ENCODE measurements at places on chromosomes 1 and 21.

GRCh38 chr21:16519036-16519435 is 789.3 kb downstream of the USP25 start:
- no peak for DNase-seq

DNA sequence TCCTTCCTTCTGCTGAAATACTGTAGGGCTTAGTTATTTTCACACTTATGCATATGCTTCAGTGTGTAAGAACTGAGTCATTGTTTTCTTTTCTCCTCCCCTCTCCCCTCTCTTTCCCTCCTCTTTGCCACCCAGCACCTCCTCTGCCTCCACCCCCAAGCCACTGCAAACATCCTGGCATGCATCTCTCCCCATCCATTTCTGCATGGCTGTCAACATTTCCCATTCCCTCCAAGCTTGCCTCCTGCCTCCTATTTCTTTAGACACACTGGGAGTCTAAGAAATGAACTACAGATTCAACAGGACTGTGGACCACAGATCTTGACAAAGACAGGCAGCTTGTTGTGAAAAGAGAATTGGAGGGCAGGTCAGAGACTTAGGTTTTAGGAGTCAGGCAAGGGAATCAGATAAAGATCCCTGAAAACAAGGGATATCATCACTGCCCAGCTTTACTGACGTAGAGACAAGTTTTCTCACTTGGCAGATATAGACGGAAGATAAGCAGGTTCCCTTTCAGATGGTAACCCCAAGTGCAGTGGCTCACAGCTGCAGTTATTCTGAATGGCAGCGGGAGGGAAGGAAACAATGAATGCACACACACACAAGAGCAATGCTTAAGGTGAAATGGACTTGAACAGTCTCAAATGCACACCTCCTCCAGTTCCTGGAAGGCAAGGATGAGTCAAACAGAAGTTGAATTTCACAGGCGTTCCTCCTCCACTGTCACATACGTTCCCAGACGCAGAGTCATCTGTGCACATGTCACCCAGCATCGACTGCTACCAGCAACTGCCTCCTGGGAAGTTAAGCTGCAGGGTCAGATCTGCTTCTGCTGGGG is 56.1 kb downstream of the HIVEP3 start:
- DNase-seq = peak; percentile 74

GRCh38 chr1:187871177-187871845 is 1042.6 kb downstream of the PLA2G4A start:
- DNase-seq = peak; percentile 13

DNA sequence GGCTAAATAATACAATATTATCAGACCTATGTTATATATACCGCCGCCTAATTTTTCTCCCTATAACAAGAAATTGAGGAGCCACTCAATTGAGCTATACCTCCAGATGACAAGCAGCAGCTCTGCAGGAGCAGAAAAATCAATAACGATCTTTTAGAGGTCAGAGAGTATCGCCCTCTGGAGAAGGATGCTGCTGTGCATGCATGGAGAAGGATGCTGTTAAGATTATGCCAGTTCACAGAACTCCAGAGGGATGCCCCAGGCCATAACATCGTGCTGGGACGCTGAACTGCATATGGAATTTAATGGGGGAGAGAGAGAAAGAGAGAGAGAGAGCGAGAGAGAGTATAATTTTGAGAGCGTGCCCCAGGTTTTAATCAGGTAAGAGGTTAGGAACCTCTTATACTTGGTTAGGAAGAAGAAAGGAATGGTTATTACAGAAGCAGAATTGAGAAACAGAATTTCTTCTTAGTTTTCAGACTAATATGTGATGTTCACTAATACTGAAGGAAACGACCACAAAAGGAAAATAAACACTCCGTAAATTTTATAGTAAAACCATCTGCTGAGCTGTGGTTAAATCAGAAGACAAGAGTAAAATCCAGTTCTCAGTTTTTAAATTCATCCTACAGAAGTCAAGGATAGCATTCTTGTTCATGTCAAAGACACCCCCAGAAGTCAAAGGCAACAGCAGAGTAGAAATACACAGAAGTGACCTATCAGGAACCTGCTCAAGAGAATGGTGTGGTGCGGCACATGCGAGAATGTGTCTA is 111.1 kb downstream of the SMYD2 start:
- DNase-seq = no peak

DNA sequence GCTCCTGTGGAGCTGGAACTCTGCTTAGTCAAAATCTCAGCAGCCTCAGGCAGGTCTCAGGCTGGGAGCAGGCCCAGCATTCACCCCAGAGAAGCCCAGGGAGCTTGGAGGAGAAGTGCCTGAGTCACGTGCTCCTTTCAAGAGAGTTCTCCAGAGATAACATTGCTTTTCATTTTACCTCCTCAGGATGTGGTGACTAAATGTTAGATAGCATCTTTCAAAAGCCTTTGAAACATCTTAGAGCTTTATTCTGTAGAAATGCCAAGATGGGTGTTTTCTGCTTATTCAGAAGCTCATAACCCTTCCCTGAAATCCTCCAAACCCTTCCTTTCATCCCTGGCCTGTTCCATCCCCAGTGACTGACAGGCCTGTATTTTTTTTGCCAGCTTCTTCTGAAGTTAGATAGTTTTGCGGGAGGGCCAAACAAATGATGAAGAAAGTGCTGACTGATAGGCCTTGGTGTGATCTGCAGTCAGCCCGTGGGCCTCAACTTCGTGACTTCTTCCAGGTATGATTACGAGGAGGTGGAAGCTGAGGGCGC is 58.0 kb downstream of the PGM1 start:
- DNase-seq = peak; percentile 80

- no peak for DNase-seq
Observed at GRCh38 chr1:62391369-62391971, 45.4 kb upstream of the USP1 start.

GRCh38 chr21:23725576-23725975 is 1881.7 kb downstream of the MRPL39 start:
- DNase-seq = no peak

GRCh38 chr1:74197255-74197654 is 721 bp downstream of the LRRIQ3 start:
- no peak for DNase-seq

GRCh38 chr21:37532868-37533780 is 166.6 kb downstream of the DYRK1A start:
- DNase-seq = peak; percentile 60

GRCh38 chr1:206666954-206667665 is 17.6 kb upstream of the MAPKAPK2 start:
- DNase-seq = no peak

DNA sequence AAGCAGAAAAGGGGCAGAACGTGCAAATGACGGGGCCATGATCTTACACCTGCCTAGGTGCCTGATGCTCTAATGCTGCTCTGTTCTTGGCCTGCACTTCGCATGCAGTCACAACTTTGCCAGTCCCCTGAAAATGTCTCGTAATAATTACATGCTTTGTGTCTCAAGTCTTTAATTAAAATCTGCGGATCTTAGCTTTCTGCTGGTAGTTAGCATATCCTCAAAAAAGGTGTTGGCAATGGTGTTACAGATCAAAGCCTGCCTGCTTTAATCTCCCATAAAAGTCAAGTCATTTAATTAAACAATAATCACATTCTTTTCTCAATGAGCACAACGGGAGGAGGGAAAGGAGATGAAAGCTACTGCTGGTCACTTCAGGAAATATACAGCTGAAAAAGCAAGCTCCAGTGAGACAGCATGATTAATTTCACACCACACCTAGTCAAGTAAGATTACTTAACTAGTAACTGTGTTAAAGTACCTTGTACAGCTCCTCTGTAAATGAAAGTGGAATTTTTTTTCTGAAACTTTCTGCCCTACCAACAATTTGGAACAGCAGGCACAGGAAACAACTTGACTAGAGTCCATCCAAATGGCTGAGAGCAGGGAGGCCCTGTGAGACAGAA is 45.8 kb downstream of the STX6 start:
- DNase-seq = no peak

DNA sequence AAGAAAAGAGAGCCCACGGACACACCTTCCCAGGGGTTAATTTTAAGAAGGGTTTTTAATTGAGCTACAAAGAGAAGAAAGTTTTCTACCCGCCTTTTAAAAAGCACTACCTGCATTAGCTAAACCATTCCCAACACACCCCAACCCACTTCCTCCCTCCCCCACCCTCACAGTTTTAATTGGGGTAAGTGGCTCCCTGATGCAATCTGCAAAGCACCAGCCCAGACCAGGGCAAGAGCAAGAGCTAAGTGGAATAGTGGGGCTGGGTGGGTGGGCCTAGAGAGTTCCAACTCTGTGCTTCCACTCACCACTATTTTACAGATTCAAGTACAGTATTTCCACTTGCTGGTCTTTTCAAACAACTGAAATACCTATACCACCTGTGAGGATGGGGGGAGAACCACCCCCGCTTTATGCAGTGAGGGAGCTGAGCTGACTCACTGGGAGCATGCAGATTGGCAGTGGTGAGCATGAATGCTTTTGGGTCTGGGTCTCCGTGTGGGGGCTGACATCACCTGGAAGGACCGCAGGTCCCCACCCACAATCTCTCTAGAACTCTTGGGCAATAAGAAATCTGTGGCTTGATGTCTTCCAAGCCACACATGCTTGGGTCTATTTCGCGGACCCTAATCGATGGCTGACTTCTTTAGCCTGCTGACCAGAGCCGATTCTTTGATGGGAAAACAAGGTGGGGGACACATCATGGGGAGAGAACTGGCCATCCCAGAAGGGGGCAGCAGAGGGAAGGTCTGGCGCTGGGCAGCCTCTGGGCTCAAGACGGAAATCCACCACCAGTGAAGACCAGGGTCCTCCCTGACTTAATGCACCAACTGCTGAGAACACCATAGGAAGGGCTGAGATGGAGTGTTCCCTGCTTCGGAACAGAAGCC is 95.5 kb downstream of the SSBP3 start:
- peak; percentile 54 for DNase-seq

- no peak for DNase-seq
Observed at GRCh38 chr1:231632119-231632518, 5.5 kb downstream of the DISC1 start.

DNA sequence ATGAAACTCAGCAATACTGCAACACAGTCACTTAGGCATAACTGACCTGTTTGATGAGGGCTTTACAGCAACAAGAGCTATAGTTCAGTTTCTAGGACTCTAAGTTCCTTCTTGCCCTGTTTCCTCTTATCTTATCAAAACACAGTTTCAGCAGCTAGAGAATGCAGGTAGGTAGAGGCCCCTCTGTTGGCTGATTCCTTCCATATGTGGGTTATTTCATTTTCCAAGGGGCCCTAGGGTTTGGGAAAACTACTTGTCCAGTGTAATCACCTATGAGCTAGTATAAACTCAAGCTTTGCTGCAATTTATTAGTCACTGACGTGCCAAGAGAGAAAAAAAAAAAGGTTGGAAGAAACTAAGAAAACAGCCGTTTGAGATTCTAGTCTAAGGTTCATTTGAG is 607.7 kb upstream of the USP24 start:
- DNase-seq = no peak

GRCh38 chr1:175536921-175537320 is 206.5 kb downstream of the TNR start:
- DNase-seq = no peak

DNA sequence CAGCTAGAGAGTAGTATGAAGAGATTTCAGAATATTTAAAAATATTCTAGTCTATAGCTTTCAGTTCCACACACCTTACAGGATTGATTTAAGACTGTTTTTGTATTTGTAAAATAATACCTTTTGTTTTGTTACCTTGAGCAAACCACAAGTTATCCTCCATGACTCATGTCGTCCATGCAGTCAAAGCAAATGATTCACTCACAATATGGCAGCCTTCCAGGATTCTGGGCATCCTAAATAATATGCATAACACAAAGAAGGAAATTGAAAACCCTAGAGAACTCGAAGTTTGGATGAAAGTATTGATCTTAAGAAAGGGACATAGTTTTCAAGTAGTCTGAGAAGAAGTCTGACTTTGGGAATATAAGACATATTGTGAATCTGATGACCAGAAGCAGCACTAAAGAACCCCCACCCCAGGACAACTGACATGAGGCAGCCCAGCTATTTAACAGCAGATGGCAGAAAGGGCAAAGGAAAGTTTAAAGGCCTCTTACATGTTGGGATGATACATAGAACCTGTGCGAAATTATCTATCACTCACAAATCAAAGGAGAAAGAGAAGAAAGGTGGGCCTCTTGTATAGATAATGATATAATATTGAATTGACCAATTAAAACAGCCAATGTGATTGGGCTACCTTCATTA is 857.9 kb downstream of the BRINP3 start:
- DNase-seq = peak; percentile 91

GRCh38 chr1:228986093-228986904 is 251.0 kb downstream of the RHOU start:
- DNase-seq = peak; percentile 27

DNA sequence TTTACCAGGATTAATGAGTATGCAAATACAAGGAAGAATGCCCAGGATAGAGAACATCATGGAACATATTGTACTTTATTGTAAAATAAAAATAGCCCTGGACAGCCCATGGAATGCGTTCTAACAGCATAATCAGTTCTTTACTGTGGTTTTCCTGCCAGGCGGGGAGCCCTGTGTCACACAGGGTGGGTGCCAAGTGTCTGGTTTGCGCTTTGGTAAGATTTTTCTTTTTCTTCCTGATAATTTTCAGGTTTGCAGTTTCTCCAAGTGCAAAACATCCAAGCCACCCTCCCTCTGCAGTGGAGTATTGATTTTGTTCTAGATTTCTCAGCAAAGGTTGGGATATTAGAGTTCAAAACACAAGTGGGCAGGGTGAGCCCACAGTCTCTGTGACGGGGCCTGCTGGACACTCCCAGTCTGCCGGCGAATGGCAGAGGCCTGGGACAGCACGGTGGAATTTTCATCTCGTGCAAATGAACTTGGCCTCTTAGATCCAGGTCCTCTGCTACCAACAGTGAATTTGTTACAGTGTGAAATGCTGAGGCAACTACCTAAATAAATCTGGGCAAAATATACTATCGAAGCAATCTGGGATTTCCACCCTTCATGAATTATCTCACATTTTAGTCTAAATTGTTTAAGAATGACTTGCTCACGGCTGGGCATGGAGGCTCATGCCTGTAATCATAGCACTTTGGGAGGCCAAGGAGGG is 15.6 kb upstream of the KCNJ15 start:
- peak; percentile 76 for DNase-seq

DNA sequence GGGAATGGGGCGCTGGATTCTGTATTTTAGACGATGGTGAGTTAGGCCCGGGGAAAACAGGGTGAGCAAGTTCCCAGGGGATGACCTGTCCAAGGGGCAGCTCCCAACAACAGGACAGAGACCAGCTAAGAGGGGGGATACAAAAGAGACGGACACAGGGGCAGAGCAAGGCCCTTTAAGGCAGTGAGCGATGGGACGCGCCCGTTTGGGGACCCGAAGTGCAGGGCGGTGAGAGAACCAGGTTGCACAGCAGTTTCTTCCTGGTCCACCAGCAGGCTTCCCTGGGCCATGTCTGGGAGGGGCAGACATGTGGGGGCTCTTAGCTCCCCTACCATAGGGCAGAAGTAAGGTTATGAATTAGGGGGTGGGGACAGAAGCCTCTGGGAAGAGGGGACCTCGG is 22.0 kb downstream of the INAVA start:
- no peak for DNase-seq

DNA sequence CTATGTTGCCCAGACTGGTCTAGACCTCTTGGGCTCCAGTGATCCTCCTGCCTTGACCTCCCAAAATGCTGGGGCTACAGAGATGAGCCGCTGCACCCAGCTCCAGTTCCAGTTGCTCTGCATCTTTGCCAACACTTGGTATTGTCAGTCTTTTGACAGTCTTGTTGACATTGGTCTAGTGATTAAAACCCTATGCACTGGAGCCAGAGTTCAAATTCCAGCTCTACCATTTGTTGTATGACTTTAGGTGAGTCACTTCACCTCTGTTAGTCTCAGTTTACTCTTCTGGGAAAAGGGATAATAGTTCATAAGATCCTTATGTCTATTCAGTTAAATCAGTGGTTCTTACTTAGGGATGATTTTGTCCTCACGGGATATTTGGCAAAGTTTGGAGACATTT is 32.9 kb upstream of the MED18 start:
- no peak for DNase-seq

Measured in choroid plexus epithelial cell (primary cell).